ENCODE measurements at places on chromosomes 6 and 20. TPM values are rescaled to one million over a fixed set of nuclear protein-coding genes. Genes with fewer than 3 reads are reported as not detected.

GRCh38 chr6:56838965-56839364, 115.9 kb upstream of the BEND6 start:
- DNase-seq, result no peak

DNA sequence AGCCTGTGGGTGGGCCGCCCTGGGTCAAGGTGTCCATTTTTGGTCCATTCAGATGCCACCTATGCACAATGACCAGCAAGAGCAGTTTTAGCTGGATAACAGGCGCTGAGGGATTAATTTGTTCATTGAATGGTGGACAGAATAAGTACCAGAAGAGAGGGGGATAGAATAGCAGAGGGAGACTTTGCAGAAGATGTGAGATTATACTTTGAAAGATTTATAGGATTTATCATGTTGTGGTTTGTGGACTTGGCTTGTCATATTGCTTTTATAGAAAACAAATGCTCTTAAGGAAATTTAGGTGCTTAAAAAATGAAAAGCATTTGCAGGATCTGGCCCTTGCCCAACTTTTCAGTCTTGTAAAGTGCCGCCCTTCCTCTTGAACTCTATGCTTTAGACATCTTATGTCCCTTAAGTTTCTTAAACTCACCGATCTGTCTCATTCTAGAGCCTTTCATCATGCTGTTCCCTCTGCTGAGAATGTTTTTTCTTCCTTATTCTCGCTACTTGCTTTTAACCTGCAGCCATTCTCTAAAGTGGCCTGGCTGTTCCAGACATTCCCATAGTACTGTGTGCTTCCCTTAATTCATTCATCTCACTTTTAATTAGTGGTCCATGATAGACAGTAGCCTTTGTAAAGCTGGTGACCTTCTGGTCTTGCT, 42.5 kb downstream of the CD109 start:
- no peak for DNase-seq

GRCh38 chr20:47733892-47734291, 51.4 kb downstream of the SULF2 start:
- no peak for DNase-seq

- no peak for DNase-seq
These were observed 114.7 kb upstream of the BEND3 start for GRCh38 chr6:107230024-107230423.

GRCh38 chr20:64030371-64031134, 5.4 kb upstream of the C20orf204 start:
- DNase-seq, result no peak

DNA sequence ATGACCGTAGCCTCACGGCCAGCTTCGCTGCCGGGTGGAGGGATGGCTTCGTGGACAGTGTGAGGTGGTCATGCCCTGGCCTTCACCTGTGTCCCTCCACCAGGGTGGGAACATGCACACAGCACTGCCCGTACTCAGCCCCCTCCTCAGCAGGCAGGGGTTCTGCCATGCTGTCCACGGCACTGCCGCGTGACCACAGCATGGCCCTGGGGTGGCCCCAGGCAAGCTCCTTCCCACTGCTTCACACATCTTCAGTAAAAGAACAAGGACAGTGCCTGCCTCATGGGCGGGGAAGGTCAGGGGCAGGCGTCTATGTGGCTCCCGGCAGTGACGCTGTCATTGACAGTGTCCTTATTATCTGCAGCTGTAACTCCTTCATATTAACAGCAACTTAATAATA, 205.9 kb downstream of the TAF4 start:
- no peak for DNase-seq

DNA sequence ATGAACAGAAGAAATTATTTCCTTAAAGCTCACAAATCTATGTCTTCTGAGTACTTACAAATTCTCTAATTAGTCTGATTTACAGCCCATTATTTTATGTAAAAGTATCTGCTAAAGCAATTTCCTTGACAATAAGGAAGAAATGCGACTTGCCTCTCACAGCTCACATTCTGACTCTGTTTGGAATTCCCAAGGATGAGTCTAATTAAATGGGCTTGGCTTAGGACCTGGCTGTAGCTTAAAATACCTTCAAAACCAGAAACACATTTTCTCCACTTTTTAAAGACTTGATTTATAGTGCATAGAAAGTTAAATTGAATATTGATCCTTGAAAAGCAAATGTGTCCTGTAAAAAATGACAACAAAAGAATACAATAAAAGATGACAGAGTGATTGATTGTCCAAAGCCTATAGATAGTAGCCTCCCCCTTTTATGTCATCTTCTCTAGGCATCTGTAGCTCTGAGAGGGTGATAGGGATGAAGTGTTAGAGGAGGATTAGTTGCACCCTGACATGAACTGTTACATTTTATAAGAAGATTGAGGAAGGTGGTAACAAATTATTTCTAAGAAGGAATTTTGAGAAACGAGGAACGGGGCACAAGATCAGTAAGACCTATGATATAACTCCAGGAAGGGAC, 118.9 kb downstream of the MACROD2 start:
- DNase-seq, result no peak

GRCh38 chr6:41626917-41627316, 11.4 kb upstream of the MDFI start:
- no peak for DNase-seq

DNA sequence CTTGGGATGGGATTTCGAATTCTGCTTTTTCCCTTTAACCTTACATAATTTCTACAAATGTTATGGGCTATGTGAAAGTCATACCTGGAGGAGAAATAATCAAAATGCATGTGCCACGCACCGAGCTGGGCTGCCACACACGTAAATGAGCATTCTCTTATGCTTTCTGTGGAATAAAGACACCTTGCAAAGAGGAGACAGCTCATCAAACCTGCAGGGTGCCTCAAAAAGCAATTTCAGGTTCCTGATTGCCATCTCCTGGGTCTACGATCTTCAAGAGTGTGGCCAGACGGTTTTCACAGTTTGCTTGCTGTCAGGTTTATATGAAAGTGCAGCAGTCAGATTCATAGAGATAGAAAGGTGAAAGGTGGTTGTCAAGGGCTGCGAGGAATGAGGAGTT, 36.6 kb downstream of the DUSP22 start:
- DNase-seq, result no peak

GRCh38 chr6:153758516-153758915, 280.5 kb upstream of the OPRM1 start:
- DNase-seq, result no peak

- no peak for DNase-seq
These were observed 33.6 kb downstream of the COMMD7 start for GRCh38 chr20:32709632-32710121.

- peak; percentile 58 for DNase-seq
These were observed at the start of gene ENPP5 for GRCh38 chr6:46170357-46171289. TSS of gene ENPP5 (minus strand) at chr6:46170980. CDS start at chr6:46168262, 2,718 bp downstream.

The LAMA2 gene
- polyA plus RNA-seq, result 32.0 TPM

The CD40 gene
- 5.6 TPM for polyA plus RNA-seq

The OPRM1 gene
- polyA plus RNA-seq, result not detected

The DAAM2 gene
- polyA plus RNA-seq, result 29.0 TPM

The RBPJL gene
- not detected for polyA plus RNA-seq

The RGS17 gene
- polyA plus RNA-seq, result 3.6 TPM

All from left renal cortex interstitium (tissue), 4 donors.